Pulmonary artery endothelial cell (primary cell): ENCODE measurements at places on chromosomes 5 and 9. TPM values are rescaled to one million over a fixed set of nuclear protein-coding genes. Genes with fewer than 3 reads are reported as not detected.

CRAT gene
- total RNA-seq = 34.6 and 37.9 TPM in 2 replicates

CDC37L1 gene
- total RNA-seq = 8.5 and 14.6 TPM in 2 replicates

GAPT gene
- total RNA-seq = not detected in 2 replicates

SLC6A18 gene
- not detected in 2 replicates for total RNA-seq

CDX1 gene
- not detected in 2 replicates for total RNA-seq

FOXD4L5 gene
- 0.11 and 0.13 TPM in 2 replicates for total RNA-seq

STX17 gene
- total RNA-seq = 12.9 and 16.7 TPM in 2 replicates

HBEGF gene
- 16.6 and 24.3 TPM in 2 replicates for total RNA-seq

NXNL2 gene
- not detected in 2 replicates for total RNA-seq
